ENCODE measurements at places on chromosomes 7 and 10. TPM values are rescaled to one million over a fixed set of nuclear protein-coding genes. Genes with fewer than 3 reads are reported as not detected.

The CLRN3 gene
- total RNA-seq: 0.42 TPM

DNA sequence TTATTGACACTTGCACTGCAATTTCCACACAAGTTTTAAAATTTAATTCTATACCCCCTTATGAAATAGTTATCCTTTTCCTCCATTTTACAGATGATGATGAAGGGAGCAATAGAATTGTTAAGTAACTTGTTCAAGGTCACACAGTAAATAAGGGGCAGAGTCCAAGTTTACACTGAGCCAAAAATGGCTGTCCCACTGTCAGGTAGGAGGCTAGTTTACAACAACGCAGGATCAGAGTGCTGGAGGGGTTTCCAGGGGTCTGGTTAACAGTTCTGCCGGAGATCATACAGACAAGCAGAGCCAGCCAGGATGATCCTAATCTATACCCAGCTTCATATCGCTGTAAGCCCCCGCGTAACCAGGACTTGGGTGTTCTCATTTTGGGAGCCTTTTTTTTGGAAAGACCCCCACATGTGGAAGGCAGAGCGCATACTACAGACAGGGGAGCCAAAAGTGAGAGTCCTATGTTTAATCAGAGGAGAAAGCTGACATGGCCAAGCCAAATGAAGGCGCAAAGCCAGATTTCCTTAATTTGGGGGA is 524 bp upstream of the UNC5B start:
- DNase-seq: no peak

The GATA3 gene
- total RNA-seq: 10.6 TPM

DNA sequence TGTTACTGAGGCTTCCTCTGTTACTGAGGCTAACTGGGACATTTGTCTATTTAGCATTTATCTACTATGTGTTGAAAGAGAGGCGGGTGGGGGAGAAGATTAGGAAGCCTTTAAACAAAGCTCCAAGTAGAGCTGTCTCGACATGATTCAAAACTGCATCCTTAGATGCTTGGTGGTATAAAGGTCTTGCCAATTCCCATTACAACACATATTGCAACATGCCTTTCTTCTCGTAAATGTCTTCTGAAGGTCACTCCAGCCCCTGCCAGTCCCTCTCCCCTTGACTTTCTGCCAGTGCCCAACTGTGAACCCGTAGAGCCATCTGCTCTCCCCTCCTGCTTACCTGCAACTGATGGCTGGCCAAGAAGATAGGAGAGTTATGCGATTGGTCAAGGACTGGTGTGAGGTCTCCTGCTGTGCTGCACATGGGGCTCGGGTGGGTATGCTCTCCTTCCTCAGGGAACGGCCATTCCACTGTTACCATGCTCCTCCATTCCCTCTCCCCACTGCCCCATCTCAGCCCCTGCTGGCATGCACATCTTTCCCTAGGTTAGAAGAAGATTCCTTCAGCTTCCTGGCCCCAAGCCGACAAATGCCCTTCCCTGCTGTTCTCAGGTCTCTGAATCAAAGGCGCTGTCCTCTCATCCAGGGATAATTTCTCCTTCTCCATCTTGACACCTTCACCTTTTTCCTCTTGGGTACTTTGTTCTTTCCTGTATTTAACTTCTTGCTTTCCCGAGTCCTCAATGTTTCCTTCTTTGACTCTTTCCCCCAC is 43.6 kb upstream of the ZNF32 start:
- DNase-seq: no peak

DNA sequence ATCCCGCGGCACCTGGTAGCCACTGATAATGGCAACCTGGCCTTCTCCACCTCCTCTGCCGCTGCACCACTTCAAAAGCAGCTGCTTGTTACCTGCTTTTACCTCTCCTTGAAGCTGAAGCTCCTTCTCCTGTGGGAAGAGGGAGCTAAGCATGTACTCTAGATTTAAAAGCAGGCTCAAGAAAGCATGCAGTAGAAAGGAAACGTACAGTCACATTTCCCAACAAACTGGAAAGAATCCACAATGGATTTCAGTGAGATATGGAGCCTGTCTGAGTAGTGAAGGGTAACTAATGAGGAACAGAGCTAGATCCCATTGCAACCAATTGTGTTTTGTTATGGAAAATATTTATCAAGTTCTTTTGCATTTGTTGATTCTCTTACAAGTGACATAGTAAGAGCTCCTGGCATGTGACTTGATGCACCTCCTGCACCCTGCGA is 457.4 kb upstream of the GALNT17 start:
- DNase-seq: no peak

DNA sequence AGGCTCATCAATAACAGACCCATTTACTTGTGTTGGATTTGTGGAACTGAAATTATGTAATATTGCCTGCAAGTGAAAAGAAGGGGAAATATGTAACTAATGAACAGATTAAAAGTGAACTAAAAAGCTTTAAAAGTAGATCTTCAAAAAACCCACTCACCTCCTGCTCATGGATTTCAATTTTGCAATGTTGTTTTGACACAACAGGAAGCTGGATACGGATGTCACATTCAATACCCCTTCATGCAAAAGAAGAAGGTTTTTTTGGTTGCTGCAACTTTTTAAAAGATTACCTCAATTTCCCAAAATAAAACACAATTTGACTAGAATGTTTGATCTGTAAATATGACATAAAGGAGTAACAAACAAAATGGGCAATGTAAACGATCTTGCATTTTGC is 3.3 kb downstream of the MKI67 start:
- no peak for DNase-seq

GRCh38 chr7:17584822-17585221 is 286.4 kb downstream of the AHR start:
- DNase-seq: no peak

GRCh38 chr7:72335561-72336381 is 76.4 kb downstream of the CALN1 start:
- no peak for DNase-seq

DNA sequence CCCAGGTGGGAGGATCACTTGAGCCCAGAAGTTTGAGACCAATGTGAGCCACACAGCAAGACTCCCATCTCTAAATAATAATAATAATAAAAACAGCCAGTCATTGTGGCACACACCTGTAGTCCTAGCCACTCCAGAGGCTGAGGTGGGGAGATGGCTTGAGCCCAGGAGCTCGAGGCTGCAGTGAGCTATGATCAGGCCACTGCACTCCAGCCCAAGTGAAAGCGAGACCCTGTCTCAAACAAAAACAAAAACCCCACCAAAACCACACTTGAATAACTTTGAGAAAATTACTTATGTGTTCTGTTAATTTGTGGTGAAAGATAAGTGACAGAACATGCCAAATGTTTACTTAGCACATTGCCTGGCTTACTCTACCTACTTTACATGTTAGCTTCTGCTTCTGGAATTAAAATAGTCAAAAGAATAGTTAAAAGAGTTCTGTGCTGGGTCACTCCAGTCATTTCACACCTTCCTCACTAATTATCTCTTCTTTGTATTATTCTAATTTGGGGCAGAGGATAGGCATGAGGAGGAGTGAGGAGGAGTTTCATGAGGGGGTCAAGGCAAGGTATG is 9.8 kb downstream of the TMEM60 start:
- DNase-seq: no peak

The NUTM2B gene
- 0.21 TPM for total RNA-seq

- no peak for DNase-seq
Measured at GRCh38 chr7:29139191-29139590, 7.1 kb downstream of the CPVL start.

GRCh38 chr7:15005672-15006071 is 103.1 kb upstream of the DGKB start:
- DNase-seq: no peak

The GDF10 gene
- total RNA-seq: 7.8 TPM

DNA sequence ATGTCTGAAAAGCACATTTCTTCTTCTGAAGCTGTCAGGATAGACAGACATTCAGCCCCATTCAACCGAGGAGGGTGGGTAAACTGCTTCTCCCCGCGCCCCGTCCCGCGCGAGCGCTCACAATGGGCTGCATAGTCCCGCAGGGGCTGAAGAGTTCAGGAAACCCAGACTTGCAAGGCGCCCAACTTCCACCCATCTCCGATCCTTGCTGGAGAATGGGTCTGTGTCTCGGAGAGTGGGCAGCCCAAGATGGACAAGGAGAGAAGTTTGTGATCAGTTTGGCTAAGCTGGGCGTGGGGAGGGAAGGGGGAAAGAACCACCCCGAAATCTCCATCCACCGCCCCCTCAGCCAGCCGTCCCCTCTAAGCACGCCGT is 686 bp downstream of the AASS start:
- DNase-seq: no peak

DNA sequence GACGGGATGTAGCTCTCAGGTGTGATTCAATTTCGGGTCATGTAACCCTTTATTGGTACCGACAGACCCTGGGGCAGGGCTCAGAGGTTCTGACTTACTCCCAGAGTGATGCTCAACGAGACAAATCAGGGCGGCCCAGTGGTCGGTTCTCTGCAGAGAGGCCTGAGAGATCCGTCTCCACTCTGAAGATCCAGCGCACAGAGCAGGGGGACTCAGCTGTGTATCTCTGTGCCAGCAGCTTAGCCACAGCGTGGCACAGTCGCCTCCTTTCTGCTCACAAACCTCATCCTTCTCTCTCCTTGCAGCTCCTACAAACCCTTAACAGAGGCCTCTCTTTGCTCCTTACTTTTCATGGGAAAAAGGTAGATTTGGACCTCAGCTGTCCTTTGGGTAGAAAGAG is 197.5 kb upstream of the PRSS58 start:
- DNase-seq: no peak

DNA sequence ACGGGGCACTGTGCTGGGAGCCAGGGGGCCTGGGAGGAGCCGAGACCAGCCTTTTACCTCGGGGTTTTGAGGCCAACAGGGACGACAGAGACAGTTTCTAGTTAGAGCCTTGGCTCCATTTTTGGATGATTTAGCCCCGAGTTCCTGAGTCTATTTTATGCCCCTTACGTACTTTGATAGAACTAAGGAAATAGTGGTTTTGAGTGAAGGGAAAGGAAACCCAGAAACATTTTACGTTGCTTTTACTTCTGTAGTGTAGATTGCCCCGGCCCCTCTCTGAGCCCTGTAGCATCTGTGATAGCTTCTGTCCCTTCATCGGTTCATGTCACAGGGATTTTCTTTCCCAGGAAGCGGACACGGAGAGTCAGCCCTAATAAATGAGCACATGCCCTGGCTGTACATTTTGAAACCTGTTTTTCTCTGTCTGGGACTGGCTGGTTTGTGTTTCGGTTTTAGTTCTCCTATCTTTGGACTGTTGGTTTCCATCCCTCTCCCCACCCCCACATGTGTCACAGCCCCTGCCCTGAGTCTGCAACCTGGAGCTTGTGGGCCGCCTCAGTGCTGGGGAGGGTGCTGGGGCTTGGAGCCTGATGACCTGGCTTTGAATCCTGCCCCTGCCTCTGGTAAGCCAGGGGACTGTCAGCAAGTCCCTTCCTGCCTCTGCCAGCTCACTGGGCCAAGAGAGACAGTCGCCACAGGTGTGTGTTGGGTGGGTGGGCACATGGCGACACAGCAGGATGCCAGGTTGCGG is 6.9 kb upstream of the ORAI2 start:
- no peak for DNase-seq

GRCh38 chr7:452791-453455 is 66.7 kb downstream of the PDGFA start:
- DNase-seq: no peak

- DNase-seq: no peak
Measured at GRCh38 chr10:132055616-132056015, 10.1 kb upstream of the JAKMIP3 start.

The OIT3 gene
- 2.3 TPM for total RNA-seq

GRCh38 chr10:125159932-125160855 is at the start of gene CTBP2:
CTBP2 (minus strand) TSS chr10:125160563.
- DNase-seq: no peak

DNA sequence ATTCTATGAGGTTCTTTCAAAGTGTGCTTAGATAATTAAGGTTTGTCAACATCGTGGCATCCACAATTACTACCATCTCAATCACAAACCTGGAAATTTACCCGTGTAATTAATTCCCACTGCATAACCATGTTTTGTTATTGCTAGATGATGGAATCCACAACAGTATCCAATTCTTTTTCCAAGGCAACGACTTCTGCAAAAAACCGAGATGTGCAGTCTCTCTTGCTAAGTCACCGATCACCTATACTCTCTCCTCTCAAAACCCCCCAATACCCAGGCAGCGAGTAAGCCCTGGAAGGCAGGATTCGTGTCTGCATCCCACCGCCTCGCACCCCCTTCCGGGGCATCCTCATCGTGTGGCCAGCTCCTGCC is 678 bp upstream of the EIF4H start:
- DNase-seq: no peak

The ANXA8L1 gene
- total RNA-seq: 9.1 TPM

The PRLHR gene
- 0.48 TPM for total RNA-seq
